ENCODE measurements at places on chromosomes 7 and 10.

DNA sequence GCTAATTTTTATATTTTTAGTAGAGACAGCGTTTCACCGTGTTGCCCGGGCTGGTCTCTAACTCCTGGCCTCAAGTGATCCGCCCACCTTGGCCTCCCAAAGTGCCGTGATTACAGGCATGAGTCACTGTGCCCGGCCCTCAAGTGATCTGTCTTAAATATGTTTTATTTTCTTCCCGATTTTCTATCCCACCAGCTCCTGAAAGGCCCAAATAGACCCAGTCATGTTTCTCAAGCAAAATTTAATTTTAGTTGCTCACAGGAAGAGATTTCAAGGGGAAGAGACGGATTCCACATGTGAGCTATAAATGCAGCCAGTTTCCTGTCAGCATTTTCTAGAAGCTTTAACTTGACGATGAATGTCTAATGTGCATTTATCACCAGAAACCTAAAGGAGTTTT, 12.0 kb downstream of the DENND10 start:
- no peak for DNase-seq

GRCh38 chr10:64033711-64034110, 512.5 kb downstream of the REEP3 start:
- no peak for DNase-seq

GRCh38 chr7:22397981-22398380, 41.0 kb upstream of the RAPGEF5 start:
- no peak for DNase-seq

GRCh38 chr10:44863344-44864047, 47.6 kb upstream of the TMEM72 start:
- no peak for DNase-seq

DNA sequence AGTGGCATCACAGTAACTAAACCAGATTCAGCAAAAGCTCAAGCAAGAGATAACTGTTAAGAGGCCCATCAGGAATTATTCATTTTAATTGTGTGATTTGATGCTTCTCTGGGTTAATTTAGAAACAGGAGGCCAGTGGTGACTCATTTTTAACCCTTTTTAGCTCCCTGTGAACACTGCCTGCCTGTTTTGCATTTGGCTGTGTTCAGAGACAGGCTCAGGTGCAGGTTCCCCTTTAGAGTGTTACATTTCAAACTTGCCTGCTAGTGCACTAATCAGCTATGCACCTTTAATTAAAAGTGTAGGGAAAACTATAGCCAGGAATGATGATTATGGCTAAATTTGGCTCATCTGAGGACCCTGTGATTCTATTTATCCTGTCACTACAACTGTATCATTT, 6.5 kb downstream of the STAMBPL1 start:
- DNase-seq = no peak

DNA sequence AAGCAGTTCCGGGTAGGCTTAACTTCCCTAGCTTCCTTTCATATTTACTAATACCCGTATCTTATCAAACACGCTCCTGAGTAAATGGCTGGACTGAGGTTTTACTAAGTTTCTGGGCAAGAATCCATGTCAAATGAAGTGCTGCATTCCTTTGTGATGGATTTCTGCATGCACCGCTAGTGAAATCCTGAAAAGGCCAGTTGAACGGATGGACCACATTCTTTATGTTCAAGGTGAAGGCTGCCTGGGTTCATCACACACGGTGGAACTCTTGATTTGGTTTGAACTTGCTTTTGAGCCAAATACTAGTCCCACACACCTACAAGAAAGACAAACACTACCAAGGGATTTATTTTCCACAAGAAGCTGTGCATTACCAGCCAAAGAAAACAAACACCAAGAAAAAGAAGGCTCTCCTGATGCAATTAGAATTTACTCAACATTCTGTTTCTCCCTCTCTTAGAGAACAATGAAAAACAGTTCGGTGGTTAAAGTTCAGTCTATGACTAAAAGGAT, 255.0 kb upstream of the SEMA3C start:
- DNase-seq = no peak

GRCh38 chr10:86599041-86599440, 55.3 kb upstream of the OPN4 start:
- DNase-seq = no peak

- no peak for DNase-seq
These were observed 8.3 kb downstream of the PI4K2A start for GRCh38 chr10:97648562-97649404.
